ENCODE measurements at places on chromosomes 4 and X.

DNA sequence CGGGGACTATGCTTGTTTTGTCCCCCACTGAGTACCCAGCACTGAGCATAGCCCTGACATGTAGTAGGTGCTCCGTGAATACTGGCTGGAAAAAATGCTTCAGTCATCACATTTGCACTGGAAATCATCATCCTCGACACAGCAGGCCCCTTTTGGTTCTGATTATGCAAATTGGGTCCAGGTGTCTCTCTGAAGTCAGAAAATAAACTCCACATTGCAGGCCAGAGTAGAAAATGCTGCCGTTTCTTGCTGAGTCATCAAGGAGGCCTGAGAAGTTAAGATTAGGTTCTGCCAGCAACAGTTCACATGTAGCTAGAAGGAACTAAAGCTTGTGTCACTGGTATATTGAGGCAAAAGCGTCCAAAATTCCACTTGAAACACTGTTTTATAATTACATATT lies 15.0 kb upstream of the STK32B start:
- no peak for DNase-seq

GRCh38 chr4:186554539-186554913 lies 841 bp downstream of the MTNR1A start:
- no peak for DNase-seq

DNA sequence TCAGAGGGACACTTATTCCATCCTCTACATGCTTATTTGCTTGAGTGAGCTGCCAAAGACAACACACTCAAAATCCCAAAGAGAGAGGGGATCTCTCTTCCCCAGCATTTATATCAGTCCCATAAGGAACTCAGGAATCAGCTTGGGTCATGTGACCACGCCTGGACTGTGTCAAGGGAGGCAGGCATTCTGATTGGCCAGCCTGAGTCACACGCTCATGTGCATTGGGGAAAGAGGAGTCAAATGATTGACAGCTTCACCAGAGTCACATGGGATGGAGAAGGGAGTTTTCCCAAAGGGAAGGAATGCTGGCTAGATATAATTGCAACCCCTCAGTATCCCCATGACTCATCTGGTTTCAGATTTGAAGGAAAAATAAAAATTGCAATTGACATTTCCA lies 49.0 kb downstream of the RWDD4 start:
- no peak for DNase-seq

DNA sequence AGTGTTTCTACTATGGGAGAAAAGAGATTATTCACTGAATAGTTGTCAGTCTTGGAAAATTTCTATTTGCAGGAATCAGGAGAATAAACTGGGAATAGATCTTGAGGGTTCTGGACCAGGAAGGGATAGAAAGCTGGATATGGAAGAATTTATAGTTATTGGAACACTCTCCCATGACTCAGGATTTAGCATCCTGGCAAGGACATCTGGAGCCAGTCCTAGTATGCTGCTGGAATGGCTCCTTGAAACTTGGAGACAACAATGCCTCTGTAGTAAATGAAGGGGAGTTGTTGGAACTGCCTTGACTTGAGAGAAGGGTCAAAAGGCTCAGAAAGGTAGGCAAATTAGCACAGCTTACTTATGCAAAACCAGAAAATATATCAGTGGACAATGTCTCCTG lies 23.5 kb upstream of the THOC2 start:
- no peak for DNase-seq

DNA sequence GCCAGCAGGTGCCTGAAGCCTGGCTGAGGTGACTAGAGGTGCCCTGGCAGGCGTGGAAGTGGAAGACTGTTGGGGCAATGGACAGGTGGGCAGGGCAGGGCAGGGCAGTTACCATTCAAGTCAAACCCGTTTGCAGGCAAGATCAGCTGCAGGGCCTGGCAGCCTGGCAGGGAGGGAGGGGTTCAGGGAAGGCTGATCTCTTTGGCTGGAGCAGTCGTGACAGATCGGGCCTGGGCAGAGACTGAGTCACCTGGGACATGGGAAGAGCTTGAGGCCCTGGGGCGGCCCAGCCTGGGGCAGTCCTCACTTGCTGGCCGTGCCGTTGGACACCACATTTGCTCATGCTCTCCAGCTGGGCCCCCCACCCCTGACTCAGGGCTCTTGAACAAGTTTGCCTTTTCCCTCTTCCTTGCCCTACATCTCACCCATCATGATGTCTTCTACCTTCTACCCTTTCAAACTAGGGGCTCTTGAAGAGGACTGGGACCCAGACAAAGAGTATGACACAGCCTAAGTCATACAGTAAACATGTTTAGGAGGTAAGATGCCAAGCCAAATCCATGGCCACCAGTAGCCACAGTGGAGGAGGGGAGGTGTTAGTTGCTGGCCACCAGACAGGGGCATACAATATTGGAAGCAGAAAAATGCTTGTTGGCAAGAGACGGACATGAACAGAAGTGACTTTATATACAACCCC lies 2.0 kb upstream of the ZNF185 start:
- DNase-seq = no peak

DNA sequence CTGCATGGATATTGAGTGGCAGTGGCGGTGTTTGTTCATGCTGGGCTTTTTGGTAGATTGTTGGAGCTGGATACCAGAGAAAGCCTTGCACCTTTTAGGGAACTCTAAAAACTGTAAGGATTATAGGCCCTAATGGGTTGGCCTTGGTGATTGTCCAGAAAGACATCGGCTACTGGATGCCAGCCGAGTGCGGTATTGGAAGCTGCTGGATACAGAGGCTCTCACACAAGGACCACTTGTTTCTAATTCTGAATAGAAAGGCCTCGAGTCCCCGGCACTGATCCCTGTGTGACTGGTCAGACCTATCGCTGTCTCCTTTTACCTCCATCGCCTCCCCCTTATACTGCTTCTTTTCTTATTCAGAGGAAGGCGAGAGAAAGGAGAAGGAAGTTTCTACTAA lies 27.3 kb upstream of the SCOC start:
- no peak for DNase-seq

- DNase-seq = no peak
Measured at GRCh38 chr4:164009435-164009834, 514.9 kb downstream of the TMA16 start.

- DNase-seq = no peak
Measured at GRCh38 chr4:56320293-56320692, 67.0 kb downstream of the AASDH start.

- no peak for DNase-seq
Measured at GRCh38 chr4:57044279-57044678, 65.6 kb downstream of the POLR2B start.

DNA sequence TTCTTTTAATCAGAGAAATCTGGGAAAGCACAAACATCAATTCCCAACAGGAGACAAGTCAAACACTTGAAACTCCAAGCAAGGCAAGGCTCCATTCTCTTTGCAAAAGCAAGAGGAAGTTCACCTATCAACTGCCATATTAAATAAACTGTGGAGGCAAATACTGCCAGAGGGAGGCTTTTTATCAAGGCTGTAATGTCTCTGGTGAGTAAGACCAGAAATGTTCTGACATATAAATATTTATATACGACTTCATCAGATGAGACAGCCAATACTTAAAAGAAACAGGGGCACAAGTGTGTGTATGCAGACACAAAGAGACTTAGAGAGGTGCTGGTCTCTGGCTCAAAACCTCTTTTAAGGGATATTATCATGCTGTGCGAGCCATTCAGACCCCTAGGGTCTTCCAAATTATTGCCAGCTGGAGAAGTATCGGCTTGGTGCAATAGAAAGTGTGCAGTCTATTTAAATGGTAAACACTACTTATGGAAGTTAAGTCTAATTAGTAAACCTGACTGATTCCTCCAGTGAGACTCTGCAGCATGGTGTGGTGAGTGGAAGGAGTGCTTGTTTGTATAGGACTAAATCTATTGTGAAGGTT lies 24.4 kb downstream of the DCX start:
- peak; percentile 3 for DNase-seq

- DNase-seq = no peak
Measured at GRCh38 chrX:133999031-133999705, 13.8 kb upstream of the GPC3 start.

GRCh38 chr4:52704661-52705060 lies 45.6 kb upstream of the USP46 start:
- DNase-seq = no peak

DNA sequence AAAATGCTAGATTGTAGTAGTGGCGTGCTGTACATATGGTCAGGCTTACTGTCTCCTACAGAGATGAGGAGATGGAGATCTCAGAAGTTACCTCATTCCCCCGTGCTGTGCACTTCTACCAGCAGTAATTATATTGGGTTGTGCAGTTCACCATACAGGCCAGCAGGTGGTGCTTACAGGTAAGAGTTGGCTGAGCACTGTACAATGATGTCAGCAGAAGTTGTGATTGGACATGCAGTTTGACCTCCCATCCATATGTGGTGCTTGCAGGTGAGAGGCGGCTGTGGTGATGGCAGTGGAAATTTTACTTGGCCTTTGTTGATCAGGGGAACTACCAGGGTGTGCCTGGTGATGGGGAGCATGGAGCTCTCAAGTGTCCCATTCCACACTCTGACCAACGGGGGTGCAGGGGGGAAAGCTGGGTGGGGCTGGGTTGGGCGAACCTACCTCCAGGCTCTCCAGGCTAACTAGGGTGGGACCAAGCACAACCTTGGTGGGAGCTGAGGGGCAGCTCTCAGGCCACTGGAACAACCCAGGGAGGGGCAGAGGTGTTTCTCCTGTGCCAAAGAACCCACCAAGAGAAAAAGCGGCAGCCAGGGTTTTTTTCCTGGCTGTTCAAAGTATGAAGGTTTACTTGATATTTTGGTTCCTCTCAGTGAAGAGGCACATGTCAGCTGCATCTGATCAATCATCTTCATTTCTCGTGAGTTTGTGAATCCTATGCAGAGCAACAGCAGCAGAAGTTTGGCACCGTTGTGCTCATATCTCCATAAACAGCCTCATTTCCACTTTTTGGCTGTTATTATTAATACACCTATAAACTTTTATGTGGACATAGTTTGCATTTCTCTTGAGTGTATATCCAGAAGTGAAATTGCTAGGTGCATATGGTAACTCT lies 73.8 kb upstream of the FREM3 start:
- DNase-seq = no peak
